ENCODE measurements at places on chromosomes 3 and 15. TPM values are rescaled to one million over a fixed set of nuclear protein-coding genes. Genes with fewer than 3 reads are reported as not detected.

DNA sequence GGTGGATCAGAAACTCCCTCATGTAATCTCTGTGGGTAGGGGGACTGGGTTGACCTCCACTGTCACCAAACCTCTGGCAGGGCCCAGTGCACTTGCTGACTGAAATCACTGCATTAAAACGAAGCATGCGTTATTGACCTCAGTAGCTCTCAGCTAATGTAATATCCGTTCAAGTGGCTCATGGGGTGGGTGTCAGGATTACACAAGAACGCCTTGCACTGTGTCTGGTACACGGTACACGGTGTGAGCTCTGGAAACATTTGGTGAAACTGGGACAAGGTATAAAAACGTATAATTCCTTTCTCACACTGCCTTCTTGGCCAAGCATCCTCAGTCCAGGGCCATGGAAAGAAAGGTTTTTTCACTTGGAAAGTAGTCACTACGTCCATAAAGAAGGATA lies 11.9 kb downstream of the LRTM1 start:
- no peak for DNase-seq

GRCh38 chr3:139284221-139284620 lies 59.6 kb upstream of the MRPS22 start:
- DNase-seq, result no peak

GRCh38 chr15:74373056-74373650 lies 5.7 kb upstream of the CYP11A1 start:
- no peak for DNase-seq

DNA sequence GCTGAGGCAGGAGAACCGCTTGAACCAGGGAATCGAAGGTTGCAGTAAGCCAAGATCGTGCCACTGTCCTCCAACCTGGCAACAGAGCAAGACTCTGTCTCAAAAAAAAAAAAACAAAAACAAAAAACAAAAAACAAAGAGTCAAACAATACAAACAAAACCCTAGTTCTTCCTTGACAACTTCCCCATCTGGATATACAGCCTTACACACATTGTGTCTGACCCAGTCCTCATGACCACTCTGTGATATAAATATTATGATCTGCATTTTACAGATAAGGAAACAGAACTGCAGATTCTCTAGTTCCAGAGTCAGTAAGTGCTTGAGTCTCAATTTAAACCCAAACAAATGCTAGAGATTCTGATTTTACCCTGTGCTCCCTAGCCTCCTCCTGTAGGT lies 4.8 kb upstream of the ESYT3 start:
- DNase-seq, result no peak

- no peak for DNase-seq
Observed at GRCh38 chr3:126257984-126258383, 77.6 kb upstream of the ALDH1L1 start.

DNA sequence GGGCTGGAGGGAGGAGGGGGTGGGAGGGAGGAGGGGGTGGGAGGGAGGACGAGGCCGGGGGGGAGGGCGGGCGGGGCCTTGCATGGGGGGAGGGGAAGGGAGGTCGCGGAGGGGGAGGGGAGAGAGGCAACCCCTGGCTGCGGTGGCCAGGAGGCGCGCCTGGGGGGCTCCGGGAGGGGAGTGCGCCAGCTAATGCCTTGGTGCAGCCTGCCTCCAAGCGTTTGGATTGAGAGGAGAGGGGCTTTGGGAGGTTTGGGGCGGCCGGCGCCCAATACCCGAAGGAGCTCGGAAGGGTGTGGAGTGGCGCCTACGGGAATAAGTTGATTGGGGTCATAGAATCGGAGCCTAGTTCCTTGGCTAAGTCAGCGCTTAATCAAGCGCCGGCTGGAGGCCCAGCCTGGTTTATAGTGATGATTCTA lies 557 bp downstream of the TFG start:
- peak; percentile 50 for DNase-seq

DNA sequence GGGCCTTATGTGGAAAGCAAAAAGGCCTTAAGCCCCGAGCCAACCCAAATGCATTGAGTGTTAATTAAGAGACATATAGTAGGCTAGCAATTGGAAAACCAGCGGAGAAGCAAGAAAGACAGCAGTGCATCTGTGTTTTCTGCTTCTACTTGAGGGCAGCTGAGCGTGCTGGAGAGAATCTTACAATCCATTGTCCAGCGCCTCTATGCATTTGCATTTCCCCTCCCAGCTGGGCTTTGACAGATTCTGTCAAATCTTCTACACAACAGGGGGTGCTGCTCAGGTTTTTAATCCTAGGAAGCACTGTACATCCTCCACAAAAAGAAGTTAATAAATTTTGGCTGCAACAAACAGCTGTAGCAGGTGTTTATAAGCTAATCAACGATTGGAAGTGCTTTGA lies 23.9 kb downstream of the SSR3 start:
- DNase-seq, result no peak

GRCh38 chr3:29195056-29195455 lies 85.8 kb upstream of the RBMS3 start:
- no peak for DNase-seq

DNA sequence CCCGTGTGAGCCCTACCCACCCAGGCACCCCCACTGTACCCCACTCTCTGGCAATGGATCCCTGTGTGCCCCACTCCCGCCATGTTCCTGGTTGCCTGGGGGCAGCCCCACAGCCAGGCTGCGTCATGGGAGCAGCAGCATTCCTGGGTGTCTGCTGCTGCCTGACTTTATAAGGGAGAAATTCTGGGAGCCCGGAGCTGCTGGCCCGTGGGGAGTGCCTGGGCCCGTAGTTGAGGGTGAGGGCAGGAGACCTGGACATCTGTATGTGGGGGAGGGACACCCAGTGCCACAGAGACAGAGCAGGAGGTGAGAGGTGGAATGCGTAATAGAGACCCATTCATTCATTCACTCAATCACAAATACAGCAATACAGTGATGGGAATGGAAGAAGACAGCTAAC lies 15.1 kb downstream of the CSPG4 start:
- DNase-seq, result no peak

- DNase-seq, result no peak
Observed at GRCh38 chr15:96322536-96323318, 7.8 kb upstream of the NR2F2 start.

DNA sequence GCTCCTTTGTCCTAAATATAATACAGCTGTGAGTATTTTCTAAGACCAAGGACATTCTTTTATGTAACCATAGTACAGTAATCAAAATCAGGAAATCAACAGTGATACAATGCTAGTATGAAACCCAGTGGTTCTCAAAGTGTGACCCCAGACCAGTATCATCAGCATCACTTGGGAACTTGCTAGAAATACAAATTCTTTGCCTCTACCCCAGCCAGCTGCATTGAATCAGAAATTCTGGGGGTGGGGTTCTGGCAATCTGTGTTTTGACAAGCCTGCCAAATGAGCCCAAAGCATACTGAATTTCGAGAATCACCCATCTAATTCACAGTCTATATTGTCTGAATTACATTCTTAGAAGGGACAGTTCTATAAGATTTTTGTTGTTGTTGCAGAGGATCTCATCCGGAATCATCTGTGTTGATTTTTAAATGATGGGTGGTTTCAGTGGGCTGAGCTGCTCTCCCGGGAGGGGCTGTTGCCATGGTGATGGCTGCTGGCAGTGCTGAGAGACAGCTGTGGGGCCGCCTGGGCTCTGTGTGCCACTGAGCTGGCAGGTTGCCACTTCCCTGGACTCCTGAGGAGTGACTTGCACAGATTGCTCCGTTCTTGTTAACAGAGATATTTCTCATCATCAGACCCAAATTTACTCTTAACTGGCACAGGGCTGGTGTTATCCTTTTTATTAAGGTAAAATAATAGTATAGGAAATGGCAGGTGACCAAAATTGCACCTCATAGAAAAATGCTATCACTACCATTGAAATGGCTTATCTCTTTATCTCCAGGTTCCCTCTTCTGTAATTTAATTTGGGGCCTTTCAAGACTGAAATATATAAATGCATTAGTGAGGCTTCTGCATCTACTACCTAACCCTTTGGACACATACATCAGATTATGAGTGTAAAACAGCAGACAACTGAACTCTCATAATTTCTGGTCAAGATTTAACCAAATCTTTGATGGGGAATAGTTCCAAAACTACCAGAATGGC lies 56.5 kb downstream of the NEK11 start:
- DNase-seq, result peak; percentile 94

GRCh38 chr3:145272684-145273083 lies 888.3 kb downstream of the PLOD2 start:
- DNase-seq, result no peak

GRCh38 chr15:55546718-55547117 lies 38.7 kb upstream of the DNAAF4 start:
- DNase-seq, result no peak

- no peak for DNase-seq
Observed at GRCh38 chr3:195246581-195246995, 24.4 kb downstream of the XXYLT1 start.

DNA sequence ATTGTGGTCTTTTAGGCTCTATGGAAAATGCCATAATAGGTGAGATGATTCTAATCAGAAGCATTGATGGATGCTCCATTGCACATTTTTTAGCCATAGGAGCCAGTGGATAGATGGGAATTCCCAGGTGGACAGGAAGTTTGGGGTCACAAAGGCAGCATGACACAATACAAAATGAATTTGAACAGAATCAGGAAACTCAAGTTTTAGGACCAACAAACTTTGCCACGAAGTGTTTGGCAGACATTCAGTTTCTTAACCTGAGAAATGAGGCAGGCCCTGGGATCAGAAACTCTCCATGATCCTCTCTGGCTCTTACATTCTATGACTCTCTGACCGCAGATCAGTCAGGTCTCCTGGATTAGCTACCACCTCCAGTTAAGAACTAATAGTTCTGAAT lies 275.4 kb downstream of the TIGIT start:
- no peak for DNase-seq

- DNase-seq, result no peak
Observed at GRCh38 chr3:11653298-11654055, 9.8 kb upstream of the VGLL4 start.

The RPL32 gene
- total RNA-seq, result 556 TPM

The NIPA2 gene
- 33.0 TPM for total RNA-seq

The KCNMB2 gene
- 7.7 TPM for total RNA-seq

The NRROS gene
- 4.2 TPM for total RNA-seq

The EHHADH gene
- 3.3 TPM for total RNA-seq

The FOXL2NB gene
- total RNA-seq, result 2.3 TPM

The TRH gene
- total RNA-seq, result 0.59 TPM

The DUOX1 gene
- total RNA-seq, result 0.84 TPM

The HRH1 gene
- 12.8 TPM for total RNA-seq

The GOLGA6L22 gene
- not detected for total RNA-seq

The KBTBD12 gene
- 8.7 TPM for total RNA-seq

The WDR5B gene
- total RNA-seq, result 2.8 TPM

All from dorsolateral prefrontal cortex (tissue), 122 donors.